ENCODE measurements at places on chromosomes 6 and 20.

DNA sequence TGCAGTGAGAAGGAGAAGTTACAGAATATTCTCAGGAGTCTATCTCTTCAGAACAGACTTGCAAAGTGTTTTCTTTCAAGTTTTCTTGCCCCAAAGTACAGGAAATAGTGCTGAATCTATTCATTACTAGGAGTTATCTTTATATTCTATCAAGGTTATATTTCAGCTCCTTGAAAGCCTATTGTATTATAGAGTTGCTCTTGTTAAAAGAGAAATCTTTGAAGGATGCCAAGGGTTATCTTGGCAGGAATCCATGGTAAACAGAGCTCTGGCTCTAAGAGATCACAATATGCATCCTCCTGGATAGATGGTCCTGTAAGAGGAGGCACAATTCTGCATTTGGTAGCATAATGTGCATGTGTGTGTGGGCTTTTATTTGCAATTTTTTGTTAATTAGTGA is 21.2 kb upstream of the SNRPB2 start:
- DNase-seq, result no peak

DNA sequence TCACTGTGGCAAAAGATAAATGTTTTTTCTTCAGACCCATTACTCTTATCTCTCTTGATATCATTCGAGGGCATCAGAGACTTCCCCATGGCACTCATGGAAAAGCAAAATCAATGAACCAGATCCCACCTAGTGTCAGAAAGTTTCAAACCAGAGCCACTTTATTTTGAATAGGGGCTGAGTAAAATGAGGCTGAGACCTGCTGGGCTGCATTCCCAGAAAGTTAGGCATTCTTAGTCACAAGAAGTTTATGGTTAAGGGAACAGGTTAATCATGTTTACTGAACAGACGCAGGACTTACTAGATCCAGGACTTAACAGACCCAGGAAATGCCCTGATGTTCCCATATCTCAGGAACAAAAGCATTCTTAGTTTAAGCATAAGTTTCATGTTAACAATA is 369.9 kb downstream of the BTBD3 start:
- no peak for DNase-seq

DNA sequence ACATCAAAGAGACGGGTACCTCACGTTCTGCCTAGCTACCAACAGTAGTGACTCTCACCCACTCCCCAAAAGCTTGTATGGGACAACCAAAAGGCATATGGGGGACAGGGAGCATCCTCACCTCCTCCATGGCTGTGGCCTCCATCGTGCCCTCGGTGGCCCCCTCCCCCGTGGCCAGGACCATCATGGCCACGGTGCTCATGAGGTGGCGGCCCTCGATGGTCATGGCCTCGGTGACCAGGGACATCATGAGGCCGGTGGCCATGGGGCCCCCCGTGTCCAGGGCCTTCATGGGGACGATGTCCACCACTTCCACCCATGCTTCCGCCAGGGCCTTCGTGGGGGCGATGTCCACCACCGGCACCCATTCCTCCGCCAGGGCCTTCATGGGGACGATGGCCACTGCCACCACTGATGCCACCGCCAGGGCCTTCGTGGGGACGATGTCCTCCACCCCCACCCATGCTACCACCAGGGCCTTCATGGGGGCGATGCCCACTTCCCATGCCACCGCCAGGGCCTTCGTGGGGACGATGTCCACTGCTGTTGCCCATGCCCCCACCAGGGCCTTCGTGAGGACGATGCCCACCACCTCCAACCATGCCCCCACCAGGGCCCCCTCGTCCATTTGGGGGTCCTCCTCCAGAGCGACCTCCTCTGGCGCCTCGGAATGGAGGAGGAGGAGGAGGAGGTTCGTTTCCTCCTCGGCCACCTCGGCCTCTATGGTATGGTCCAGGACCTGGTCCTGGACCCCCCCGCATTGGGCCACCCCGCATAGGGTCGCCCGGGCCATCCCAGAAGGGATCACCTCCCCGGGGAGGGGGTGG is 15.0 kb downstream of the PPP1R10 start:
- no peak for DNase-seq

DNA sequence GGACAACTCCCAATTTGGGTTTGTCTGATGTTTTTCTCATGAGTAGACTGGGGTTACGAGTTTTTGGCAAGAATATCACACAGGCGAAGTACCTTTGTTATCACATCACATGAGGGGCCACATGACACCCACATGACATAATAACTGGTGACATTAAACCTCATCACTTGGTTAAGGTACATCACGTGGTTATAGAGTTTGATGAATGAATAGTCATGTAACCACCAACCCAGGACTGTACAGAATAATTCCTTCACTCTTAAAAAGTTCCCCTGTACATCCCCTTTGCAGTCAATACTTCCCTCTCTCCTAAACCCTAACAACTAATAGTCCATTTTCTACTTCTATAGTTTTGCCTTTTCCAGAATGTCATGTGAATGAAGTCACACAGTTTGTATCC is 83.4 kb downstream of the REV3L start:
- DNase-seq, result no peak

DNA sequence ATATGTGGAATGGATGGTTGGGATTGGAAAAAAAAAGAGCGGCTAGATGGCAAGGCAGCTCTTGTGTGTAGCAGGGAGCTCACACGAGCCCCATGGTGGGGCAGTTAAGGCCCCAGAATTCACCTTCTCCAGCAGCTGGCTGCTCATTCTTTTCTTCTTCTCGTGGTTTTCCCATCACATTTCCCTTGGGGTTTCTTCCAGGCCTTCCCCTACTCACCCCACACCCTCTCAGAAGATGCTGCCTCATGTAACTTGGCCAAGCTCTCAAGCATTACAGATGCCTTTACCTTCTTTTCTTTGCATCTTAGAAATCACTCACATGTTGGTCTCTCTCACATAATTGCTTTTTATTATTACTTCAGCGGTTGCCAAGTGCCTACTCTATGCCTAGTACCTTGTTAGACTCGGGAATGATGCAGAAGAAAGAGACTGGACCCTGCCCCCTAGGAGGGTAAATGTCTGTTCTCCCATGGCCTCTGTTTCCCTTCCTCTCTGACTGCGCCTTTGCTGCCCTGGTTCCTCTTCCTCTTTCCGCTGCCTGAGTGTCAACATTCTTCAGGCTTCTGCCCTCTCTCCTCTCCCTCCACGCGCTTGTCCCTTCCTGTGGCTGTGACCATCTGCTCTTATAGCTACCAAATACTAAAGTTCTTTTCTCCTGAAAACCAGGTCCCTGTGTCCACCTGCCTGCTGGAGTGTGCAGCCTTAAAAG is 28.6 kb downstream of the PPARD start:
- DNase-seq, result no peak

- no peak for DNase-seq
Observed at GRCh38 chr6:152978058-152978457, 4.8 kb downstream of the FBXO5 start.

DNA sequence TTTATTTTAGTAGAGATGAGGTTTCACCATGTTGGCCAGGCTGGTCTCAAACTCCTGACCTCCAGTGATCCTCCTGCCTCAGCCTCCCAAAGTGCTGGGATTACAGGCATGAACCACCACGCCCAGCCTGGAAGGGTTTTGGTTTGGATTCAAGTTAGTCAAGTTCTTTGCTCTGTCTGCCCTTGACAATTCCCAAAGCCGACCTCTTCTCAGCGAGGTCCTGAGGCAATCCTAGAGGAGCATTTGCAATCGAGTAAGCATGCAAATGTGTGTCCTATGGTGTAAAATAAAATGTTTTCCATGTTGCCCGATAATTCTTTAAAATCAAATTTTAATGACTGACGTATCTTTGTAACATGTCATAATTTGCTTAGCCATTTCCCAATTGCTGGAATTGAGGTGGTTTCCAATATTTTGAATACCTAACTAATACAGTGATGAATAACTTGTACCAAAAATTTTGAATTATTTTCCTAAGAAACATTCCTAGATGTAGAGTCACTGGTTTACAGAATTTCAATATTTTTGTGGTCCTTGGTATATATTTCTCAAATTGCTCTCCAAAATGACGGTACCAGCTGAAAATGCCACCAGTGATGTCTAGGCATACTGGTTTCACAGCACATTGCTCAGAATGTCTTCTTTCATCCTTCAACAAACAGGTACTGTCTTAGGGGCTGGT is 38.7 kb downstream of the GTF2H5 start:
- no peak for DNase-seq

- no peak for DNase-seq
Observed at GRCh38 chr6:1279065-1279464, 32.8 kb upstream of the FOXQ1 start.

- no peak for DNase-seq
Observed at GRCh38 chr6:81253821-81254220, 498.7 kb downstream of the TENT5A start.

DNA sequence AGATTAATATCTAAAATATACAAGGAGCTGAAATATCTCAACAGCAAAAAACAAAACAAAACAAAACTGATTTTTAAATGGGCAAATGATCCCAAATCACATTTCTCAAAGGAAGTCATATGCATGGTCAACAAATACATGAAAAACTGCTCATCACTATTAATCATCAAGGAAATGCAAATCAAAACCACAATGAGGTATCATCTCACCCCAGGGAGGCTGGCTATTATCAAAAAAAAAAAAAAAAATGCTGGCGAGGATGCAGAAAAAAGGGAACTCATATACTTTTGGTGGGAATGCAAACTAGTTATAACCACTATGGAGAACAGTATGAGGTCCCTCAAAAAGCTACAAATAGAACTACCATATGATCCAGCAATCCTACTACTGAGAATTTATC is 34.6 kb downstream of the REPS1 start:
- no peak for DNase-seq

- no peak for DNase-seq
Observed at GRCh38 chr6:114718716-114719270, 376.0 kb upstream of the HS3ST5 start.

GRCh38 chr20:61694682-61695081 is 371.0 kb downstream of the TAF4 start:
- DNase-seq, result no peak

DNA sequence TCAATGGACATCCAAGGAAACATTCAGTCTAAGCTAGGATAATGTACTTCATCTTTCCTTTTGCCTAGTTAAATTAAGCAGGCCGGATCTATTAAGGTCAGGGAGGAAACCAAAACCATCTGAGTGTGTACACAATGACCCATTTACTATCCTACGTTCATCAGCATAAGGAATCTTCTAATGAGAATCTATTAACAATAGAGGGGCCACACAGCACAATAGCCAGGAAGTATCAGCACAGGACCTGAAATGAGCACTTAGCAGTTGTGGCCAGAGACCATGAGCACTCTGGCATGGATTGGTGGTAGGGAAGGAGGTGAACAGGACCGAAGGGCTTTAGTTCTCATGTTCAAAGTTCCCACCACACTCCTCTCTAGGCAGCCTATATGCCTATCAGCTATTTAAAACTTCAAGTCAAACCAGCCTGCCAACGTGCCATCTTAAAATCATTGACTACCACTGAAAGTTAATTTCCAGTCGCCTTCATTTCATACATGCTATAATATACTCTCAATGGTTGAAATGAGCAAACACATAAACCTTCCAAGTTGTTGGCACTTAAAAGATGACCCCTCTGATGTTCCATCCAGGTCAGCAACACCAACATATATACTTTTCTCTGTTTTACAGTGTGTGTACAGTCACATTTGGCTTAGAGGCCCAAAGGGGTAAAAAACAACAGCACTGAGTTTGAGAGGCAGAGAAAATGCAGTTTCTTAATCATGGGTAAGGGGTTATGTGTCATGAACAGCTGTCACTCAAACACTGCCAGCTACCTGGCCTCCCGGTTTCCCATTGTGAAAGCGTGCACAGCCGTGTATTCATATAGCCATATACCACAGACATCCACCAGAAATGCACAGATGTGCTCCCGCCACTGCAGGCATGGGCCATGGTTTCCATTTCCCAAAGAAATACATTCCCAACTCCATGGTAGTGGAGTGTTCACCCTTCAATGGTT is 184.3 kb downstream of the TBXT start:
- DNase-seq, result no peak

DNA sequence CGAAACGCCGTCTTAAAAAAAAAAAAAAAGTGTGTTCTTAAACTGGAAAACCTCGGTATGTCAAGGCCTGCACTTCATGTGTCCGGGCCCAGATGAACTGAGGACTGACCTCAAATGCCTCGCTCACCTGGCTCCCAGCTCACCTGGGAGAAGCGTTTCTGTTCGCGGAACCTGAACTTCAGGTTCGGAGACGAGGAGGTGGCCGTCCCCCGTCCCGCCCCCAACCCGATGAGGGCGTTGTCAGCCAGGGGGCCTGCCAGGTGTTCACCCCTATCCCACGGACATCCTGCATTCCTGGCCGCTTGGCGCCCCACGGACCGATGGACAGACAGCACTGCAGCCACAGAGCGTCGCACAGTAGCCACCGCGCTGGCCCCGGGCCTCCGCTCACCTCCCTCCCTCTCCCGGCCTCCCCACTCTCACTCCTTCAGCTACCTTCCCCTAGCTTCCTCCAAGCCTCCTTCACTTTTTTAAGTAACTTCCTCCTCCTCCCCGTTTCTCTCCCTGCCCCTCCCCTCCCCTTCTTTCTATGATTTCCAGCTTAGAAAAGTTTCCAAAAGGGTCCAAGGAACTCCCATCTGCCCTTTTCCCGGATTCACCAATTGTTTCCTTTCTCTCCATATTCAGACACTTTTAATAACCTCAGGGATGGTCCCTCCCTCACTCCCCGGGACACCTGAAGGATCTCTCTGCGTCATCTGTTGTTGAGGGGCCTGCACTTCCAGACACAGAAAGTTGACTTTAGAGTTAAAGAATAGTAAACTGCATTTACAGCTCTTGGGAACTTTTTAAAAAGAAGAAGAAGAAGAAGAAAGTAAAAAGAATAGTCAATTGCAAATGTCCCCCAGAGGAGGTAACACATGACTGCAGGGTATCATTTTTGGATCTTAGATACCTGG is 22.7 kb upstream of the MCM3 start:
- no peak for DNase-seq

- DNase-seq, result no peak
Observed at GRCh38 chr20:50230871-50231560, 40.4 kb downstream of the CEBPB start.

DNA sequence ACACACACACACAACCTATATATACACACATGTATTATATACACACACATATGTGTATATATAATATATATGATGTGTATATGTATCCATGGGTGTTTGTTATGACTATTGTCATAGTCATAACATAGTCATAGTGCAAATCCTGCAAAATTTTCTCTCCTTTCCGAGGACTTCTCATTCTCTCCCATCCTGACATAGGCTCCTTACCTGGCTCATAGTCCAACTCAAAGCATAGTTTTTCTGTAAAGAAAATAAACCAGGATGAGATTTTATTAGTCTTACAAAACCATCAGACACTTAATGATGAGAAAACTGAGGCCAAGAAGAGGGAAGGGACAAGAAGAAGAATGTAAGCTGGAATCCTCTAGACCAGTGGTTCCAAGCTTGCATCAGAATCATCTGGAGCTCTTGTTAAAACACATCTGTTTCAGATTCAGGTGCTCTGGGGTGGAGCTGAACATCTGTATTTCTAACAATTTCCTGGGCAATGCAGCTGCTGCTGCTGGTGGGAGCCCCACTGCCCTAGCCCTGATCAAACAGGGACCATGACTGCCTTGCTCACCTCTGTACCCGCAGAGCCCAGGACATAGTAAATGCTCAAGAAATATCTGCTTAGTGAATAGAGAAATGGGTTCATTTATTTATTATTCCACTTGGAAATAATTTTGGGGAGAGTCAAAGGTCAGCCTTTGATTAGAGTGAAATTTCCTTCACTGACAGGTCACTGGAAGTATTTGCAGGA is 5.3 kb downstream of the TRIM10 start:
- DNase-seq, result no peak

GRCh38 chr6:111975466-111975865 is 78.4 kb upstream of the CCN6 start:
- no peak for DNase-seq

Data from T-cell (primary cell).